Fibroblast of mammary gland (primary cell): ENCODE measurements at places on chromosomes 5 and 9.

- DNase-seq: no peak
Measured at GRCh38 chr9:129311643-129312042, 133.6 kb upstream of the IER5L start.

DNA sequence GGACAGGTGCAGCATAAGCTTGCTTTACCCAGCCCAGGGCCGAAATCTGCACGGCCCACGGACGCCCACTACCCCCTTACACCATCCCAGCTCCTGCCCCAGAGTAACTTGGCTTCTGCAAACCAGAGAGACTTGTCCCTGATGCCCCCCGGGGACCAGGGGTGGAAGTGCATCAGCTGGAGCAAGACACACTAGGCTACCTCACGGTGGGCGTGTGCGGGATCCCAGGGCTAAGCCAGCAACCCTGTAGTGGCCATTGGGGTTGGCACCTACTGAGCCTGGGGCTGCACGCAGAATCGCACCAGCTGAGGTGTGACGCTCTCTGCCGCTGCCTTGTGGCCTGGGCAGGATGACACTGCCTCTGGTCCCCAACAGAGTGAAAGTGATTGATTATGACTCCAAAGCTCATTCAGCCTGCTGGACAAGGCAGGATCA, 6.1 kb upstream of the ZNF79 start:
- no peak for DNase-seq

- DNase-seq: no peak
Measured at GRCh38 chr5:116859666-116860320, 285.2 kb upstream of the SEMA6A start.

GRCh38 chr9:25048098-25048724, 502.5 kb upstream of the IZUMO3 start:
- DNase-seq: no peak

GRCh38 chr5:128213340-128213739, 129.8 kb downstream of the SLC12A2 start:
- DNase-seq: peak; percentile 81

GRCh38 chr9:133234577-133235322, 25.7 kb upstream of the OBP2B start:
- no peak for DNase-seq

DNA sequence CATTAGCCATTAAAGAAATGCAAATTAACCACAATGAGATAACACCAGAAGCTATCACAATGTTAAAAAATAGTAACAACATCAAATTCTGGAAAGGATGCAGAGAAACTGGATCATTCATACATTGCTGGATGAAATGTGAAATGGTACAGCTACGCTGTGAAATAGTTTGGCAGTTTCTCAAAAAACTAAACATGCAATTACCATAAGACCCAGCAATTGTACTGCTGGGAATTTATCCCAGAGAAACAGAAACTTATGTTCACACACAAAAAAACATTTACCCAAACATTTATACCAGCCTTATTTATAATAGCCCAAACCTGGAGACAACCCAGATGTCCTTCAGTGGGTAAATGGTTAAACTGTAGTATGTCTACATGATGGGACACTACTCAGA, 592.9 kb downstream of the ZNF608 start:
- no peak for DNase-seq

GRCh38 chr5:98839469-98840383, 66.3 kb downstream of the RGMB start:
- DNase-seq: peak; percentile 16

DNA sequence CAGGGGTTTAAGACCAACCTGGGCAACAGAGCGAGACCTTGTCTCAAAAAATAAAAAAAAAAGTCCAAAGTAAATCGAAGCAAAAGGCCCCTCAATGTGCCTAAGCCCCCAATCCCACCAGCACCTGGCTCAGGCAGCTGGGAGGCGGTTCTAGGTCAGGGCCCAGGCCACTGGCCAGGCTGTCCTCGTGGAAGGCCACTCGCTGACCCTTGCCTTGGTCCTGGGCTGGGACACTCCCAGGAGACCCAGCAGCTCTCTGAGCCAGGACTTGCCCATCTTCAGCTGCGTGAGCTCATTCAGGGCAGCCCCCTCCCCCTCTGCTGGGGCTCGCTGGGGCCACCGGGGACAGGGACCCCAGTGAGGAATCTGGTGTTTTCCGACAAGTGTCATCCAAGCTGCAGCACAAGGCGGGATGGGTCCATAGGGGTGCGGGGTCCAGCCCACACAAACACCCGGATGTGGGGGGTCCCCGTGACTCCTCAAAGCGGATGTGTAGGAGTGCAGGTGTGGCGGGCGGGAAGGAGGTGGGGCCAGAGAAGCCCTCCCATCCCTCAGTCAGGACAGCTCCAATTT, 4.0 kb downstream of the AGPAT2 start:
- DNase-seq: no peak

DNA sequence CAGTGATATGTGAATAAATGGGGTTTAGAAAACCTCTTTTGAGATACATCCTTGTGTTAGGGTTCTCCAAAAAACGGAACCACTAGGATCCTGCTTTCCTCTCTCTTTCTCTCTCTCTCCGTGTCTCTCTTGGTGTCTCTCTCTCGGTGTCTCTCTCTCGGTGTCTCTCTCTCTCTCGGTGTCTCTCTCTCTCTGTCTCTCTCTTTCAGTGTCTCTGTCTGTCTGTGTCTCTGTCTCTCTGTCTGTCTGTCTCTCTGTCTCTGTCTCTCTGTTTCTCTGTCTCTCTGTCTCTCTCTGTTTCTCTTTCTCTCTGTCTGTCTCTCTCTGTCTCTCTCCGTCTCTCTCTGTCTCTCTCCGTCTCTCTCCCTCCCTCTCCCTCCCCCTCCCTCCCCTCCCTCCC, 7.8 kb upstream of the TEX48 start:
- no peak for DNase-seq

- DNase-seq: peak; percentile 57
Measured at GRCh38 chr5:67287510-67288268, 91.1 kb upstream of the CD180 start.

- no peak for DNase-seq
Measured at GRCh38 chr5:575636-576035, 36.5 kb upstream of the CEP72 start.

GRCh38 chr9:70488793-70489105, 74.3 kb upstream of the KLF9 start:
- no peak for DNase-seq

- DNase-seq: peak; percentile 29
Measured at GRCh38 chr9:92147852-92148180, 32.6 kb upstream of the SPTLC1 start.

GRCh38 chr5:111775224-111775623, 18.2 kb upstream of the NREP start:
- DNase-seq: peak; percentile 44

DNA sequence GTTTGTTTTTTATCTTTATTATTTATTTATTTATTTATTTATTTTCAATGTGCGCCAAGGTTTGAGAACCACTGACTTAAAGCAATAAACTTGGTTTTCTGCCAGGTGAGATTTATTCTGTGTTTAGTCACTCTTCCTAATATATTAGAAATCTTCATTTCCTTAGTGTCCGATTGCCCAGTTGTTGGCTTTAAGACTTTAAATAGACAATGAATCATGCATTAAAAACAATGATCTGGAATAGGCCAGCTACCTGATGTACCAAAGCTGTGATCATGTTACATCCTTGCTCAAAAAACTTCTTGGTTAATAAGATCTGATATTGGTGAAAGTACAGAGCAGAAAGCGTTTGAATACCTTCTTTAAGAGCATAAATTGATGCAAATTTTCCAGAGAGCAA, 52.1 kb upstream of the ERBIN start:
- DNase-seq: peak; percentile 83

- no peak for DNase-seq
Measured at GRCh38 chr5:134964359-134965270, 3.1 kb upstream of the CATSPER3 start.

GRCh38 chr5:173582216-173583111, 34.0 kb downstream of the BOD1 start:
- DNase-seq: peak; percentile 52

- no peak for DNase-seq
Measured at GRCh38 chr5:154331232-154331631, 114.6 kb upstream of the SAP30L start.

- DNase-seq: no peak
Measured at GRCh38 chr5:65862384-65862783, 64.0 kb upstream of the ERBIN start.

GRCh38 chr9:32581512-32582143, 8.7 kb upstream of the NDUFB6 start:
- DNase-seq: peak; percentile 76

DNA sequence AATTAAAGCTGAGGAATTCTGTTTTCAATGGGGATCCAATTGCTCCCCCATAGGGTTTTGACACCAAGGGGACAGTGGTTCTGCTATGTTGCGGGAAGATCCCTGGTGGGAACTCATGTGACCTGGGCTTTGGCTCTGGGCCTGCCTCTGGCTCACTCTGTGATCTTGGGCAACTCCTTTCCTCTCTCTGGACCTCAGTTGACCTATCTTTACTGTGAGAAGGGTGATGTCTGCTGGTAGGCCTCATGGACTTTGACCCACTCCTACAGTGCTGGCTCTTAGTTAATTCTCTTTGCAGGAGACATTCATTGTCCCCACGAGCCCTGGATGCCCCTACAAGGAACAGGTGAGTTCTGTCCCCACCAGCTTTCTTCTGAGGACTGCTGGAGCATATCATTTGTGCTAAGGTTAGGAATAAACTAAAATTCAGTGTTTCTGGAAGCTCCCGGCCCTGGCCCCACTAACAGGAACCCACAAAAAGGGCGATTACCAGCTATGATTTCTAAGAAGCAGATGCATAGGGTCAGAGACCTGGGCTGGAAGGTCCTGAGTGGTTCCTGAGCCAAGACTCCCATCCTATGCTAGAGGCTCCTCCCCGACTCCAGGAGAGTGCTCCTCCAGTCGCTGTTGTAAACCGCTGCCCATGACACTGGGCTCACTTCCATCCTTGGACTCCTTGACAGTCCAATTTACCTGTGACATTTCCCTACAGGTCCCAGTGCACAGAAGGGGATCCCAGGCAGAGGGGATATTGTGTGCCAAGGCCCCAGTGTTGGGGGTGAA, 218.3 kb downstream of the PAX5 start:
- DNase-seq: peak; percentile 3

DNA sequence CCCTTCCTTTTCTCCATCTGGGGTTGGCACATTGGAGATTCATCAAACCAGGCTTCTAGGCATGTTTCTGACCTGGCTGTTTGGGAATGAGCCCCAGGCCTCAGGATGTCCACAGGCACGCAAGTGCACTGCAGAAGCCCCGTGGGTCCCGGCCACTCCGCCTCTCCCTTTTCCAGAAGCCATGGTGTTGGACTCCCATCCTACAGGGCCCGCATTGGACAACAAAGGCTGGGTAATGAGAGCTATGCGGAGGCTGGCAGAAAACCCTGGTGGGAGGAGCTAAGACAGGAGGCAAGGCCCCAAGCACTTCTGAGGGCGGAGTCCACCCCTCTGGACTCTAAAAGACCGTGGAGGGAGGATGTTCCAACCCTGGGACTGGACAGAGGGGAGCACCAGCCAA, 160.6 kb downstream of the OLFM1 start:
- no peak for DNase-seq

DNA sequence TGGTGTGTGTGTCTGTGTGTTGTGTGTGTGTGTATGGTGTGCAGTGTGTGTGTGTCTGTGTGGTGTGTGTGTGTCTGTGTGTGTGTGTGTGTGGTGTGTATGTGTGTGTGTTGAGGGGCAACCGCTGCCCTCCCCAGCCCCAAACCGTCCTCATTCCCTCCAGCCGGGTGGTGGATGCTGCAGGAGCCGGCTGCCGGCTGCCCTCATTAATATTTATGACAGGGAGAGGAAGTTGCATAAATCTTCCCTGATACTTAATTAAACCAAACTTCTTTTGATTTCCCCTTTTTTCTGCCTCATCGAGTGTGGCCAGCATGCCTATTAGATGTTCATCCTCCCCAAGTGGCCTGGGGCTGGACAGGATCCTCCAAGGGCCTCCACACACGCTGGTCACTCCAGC, 121.4 kb upstream of the MVB12B start:
- no peak for DNase-seq

GRCh38 chr9:128419061-128419925, 1.4 kb upstream of the CERCAM start:
- peak; percentile 29 for DNase-seq

DNA sequence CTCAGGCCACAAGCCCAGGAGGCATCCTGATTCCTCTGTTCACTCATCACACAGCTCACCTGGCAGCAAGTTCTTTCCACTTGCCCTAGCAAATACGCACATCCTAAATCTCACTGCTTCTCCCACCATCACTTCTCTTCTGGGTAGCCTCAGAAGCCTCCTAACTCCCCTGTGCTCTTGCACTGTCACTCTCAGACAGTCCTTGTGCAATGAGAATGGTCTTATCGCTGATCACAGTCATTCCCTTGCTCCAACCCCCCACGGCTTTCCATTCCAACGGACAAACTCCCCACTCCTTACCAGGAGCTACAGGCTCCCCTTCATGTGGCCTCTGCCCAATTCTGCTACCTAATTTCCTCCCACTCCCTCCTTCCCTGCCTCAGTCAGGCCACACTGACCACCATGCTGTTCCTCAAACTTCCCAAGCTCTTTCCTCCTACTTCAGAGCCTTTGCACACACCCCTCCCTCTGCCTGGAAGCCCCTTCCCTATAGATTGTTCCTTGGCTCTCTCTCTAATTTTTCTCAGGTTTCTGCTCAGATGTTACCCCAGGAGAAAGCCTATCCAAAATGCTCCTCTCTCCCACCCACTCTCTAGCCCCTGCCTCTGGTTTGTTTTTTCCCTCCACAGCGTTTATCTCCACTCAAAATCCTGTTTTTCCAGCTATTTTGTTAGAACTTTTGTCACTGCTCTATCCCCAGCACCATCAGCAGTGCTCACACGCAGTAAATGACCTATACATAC, 34.1 kb upstream of the TNFAIP8 start:
- no peak for DNase-seq

DNA sequence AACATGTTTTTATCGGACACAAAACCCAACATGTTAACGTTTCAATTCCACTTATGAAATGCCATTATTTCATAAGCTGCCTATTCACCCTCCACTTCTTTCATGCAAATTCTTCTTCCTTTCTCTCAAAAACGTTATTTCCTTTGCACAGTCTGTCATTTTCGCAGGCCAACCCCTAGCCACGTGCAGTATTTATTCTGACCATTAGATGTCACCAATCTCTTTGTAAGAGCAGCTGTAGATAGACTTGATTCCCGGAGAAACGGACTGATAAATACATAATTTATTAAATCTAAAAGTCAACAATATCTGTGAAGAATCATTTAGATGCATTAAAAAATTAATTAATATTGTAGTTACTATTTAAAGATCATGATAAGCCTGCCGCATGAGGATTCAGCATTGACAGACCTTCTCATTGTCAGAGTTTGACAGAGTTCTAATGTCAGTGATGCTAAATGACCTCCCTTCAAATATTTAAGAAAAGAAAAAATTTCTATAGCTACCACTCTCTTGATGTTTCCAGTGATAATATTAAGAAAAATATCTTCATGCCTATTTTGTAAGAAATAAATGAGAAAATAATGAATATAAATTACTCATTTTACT, 933.6 kb downstream of the CDH12 start:
- peak; percentile 56 for DNase-seq

GRCh38 chr5:68071736-68072135, 143.8 kb upstream of the PIK3R1 start:
- DNase-seq: peak; percentile 84
